ENCODE measurements at places on chromosomes 3 and 15.

DNA sequence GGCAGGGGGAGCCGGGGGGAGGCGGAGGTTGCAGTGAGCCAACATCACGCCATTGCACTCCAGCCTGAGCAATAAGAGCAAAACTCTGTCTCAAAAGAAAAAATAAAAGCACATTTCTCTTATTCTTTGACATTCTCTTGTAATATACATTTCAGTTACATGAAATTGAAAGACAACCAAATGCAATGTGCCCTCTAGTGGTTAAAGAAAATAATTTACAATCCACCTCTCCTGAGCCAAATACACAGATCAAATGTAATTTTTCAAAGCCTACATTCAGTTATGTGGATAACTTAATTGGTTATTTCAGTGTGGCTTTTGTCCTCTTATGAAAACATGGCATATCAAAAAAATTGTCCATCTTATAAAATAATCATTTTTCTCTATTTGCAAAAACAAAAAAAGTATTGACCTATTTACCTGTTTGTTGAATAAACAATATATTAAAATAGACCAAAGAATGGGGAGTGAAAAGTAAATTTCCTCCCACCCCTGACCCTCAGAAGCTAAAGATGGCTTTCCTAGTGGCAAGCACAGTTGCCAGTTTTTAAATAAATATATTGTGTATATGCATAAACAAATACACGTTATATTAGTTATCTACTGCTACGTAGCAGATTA is 14.2 kb upstream of the U2SURP start:
- DNase-seq = peak; percentile 31

DNA sequence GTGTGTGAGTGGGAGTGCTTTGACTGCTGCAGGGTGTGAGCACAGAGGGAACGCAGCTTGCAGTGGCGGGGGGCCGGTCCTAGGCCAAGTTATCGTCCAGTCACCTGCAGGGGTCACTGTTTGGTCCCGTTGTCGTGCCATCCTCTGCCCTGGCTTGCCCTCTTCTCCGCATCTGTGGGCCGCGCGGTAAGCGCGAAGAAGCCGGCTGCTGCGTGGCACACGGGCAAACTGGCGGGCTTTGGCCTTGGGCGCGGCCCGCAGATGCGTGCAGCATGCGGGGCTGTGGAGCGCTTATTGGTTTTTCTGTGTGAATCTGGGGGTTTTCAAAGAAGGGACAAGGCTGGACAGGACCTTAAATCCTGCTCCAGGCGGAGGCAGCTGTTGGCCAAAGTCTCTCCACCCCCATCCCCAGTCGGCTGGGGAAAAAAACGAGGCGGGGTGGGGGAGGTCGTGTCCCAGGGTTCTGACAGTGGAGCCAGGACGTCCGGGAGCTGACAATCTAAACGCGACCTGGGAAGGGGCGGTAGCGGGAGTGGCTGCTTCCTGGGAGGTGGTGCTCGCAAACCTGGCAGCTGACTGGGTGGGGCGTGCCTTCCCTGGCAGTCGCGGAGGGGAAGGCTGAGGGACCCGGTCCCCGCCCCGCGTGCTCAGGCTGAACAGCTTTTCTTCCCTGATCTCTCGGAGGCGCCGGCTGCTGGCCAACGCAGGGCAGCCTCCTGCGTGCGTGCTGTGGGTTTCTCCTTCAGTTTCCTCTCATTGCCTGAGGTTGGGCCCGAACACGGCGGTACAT is 39.7 kb upstream of the VEPH1 start:
- DNase-seq = no peak

DNA sequence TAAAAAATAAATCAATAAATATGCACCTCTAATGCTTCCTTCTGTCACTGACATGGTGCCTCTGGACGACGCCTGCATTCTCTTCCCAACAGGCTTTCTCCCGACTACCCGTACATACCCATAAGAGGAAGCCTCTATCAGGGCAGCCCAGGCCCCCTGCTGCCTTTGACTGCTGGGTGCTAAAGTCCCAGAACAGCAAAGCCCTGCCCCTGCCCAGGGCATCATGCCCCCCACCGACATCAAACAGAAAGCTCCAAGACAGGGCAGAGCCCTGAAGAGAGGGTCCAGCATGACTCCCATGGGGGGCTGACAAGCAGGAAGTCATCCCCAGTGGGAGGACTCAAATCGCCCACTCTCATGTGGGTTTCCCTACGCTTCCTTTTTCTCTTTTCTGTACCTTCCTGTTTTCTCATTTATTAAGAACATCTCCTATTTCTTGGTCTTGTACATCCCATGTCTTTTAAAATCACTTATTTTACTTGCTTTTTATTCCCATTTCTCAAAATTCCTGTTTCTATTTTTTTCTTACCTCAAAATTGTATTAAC is 23.4 kb downstream of the XPC start:
- DNase-seq = no peak

GRCh38 chr3:30664884-30665283 is 58.5 kb downstream of the TGFBR2 start:
- DNase-seq = no peak

DNA sequence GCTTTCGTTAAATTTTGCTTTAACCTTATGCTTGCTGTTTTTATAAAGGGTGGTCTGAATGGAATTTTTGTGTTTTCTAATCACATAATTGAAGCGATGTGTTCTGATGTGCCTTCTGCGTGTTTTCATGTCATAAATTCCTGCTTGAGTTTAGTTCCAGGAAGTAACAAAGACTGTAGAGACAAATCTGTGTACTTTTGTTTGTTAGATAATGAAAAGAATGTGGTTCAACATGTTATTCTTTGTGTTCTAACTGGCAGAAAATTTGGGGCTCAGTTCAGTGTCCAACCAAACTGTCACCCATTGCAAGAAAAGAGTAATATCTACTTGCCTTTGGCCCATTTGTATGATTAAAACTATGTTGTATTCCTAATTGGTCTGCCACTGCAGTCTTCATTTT is 324.0 kb downstream of the DIPK2A start:
- DNase-seq = no peak

GRCh38 chr15:98812716-98813446 is 164.5 kb downstream of the IGF1R start:
- no peak for DNase-seq

GRCh38 chr15:65044724-65045481 is at the start of gene SLC51B:
Gene SLC51B (plus strand): TSS chr15:65045387. CDS start chr15:65050005, 4,618 bp downstream.
- no peak for DNase-seq

DNA sequence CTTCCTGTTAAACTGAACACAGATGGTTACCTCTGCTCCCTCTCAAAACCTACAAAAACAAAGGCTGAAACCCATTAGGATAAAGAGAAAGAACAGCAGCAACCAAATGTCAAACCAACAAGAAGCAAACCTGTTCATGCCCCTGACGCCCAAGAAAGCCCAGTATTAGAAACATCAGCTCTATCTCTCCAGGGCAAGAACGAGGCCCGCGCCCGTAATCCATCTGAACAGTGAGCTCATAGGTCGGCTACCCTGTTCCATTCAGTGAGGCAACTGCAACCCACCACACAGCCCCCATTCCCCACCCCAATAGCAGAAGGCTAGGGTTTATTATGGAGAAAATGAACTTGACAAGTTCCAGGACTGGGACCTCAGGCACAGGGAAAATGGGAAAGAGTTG is 10.0 kb downstream of the LSG1 start:
- DNase-seq = peak; percentile 89

GRCh38 chr3:120568598-120568997 is 27.5 kb upstream of the NDUFB4 start:
- DNase-seq = no peak

DNA sequence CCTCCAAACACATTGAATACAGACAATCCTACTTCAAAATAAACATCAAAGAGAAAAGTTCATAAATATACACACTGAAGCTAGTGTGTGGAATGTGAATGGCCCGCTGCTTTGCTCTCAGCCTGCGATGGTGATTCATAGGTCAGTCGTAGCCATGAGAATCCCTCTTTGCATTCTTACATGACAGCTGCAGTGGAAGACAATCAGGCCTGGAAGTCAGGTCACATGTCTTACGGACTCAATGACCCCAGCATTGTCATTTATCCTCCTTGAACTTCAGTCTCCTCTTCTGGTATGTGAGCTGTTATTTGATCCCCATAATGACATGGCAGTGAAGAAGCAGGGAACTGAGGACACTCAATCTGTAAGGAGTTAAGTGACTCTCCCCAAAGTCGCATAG is 217.8 kb upstream of the EOMES start:
- no peak for DNase-seq

GRCh38 chr3:143881095-143881494 is 32.8 kb upstream of the SLC9A9 start:
- no peak for DNase-seq

GRCh38 chr3:169389211-169389924 is 274.1 kb downstream of the MECOM start:
- DNase-seq = no peak

DNA sequence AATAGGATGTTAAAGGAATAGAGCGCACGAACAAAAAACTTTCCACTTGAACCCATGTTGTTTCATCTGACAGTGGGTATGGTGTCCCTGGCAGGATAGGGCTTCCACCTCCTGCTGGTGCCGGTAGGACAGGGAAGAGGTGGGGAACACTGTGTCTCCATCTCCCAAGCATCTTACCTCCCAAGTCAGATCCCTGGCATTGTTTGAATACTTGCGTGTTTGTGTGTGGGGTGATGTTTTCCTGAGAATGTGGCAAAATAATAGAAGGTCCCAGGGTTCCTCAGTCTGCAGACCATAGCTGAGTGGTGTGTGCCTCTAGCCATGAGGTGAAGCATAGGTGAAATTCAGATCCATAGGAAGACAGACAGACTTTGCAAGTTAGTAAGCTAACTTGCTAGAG is 119.4 kb downstream of the IGF1R start:
- DNase-seq = no peak

GRCh38 chr3:135538123-135538522 is 427.4 kb upstream of the PPP2R3A start:
- no peak for DNase-seq

DNA sequence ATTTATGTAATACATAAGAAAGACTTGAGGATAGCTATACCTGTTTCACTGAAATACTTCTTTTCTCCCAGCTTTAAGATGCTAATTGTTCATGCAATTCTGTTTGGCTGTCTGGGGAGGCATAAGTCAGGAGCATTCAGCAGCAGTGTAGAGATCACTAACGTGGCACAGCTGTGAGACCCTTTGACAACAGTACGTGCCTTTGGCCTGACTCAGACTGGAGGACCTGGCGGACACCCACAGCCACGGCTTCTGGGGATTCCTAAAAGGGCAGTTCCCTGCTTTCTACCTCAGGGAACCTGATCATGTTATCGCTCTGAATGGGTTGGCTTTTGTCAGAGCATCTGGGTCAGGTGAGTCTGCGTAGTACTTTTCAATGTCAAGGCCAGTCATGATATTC is 295.0 kb upstream of the ICE2 start:
- DNase-seq = no peak

- no peak for DNase-seq
Observed at GRCh38 chr15:79366691-79367090, 55.8 kb downstream of the TMED3 start.

GRCh38 chr3:58386626-58387365 is 46.8 kb downstream of the PDHB start:
- DNase-seq = no peak

GRCh38 chr15:70466305-70466704 is 297.1 kb downstream of the UACA start:
- no peak for DNase-seq

GRCh38 chr3:168096210-168096652 is 507 bp upstream of the GOLIM4 start:
- DNase-seq = peak; percentile 99

- no peak for DNase-seq
Observed at GRCh38 chr3:123951522-123952447, 9.2 kb downstream of the CCDC14 start.

DNA sequence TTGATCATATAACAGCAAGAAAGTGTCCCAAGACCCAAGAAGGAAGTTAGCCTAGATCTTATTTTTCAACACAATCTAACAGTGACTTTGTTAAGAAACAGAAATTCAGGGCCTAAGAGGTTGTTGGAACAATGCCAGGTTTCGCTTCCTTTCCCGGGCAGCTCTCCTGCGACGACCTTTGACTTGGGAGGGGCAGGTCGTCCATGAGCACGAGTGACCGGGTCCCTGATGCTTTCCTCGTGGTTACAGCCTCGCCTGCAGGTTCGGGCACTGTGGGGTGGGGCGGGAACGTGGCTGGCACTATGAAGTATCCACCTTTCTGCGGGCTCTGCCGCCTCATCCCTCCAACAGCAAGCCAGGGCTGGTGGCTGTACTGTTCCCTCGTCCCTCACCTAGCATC is 90.1 kb upstream of the RGMA start:
- DNase-seq = no peak

- DNase-seq = no peak
Observed at GRCh38 chr3:29236146-29236840, 44.6 kb upstream of the RBMS3 start.

Data from DMS 273 treated with DMSO at 0.1 percent for 48 hours (cell line).